Iris pigment epithelial cell (primary cell): ENCODE measurements at places on chromosomes 16 and 17.

DNA sequence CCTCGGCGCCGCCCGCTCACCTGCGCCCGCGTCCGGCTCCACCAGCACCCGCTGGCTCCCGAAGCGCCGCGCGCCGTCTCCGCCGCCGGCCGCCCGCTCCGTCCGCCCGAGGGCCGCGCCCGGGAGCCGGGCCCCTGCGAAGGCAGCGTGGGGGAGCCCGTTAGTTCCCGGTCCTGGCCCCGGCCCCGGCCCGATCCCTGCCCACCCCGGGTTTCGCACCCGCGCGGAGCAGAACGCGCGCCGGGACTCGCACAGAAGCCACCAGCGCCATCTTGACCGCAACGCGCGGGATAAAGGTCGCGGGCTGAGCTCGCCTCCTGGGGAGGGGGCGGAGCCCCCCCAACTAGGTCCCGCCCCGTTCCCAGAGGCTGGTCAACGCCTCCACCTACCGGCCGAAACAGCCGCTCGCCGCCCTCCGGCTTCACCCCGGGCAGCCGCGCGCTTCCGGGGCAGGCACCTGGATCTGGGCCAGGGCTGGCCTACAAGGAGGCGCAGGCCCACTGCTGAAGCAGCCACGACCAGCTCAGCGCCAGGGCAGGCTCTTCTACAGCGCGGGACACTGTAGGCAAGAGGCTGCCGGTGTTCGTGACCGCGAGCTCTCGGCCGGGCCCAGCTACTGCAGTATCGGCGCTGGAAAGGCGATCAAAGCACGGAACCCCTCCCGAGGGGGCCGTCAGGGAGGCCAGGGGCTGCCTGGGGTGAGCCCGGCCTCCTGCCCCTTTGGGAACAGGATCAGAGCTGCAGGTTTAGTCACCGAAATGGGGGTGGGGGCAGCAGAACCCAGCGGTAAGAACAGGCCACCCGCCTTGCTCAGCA, at the start of gene ECI1:
Gene ECI1 (minus strand): TSS at position 292 of the 816 bp plus-strand sequence. CDS start 21 bp downstream, at position 271.
- peak; percentile 94 for DNase-seq

DNA sequence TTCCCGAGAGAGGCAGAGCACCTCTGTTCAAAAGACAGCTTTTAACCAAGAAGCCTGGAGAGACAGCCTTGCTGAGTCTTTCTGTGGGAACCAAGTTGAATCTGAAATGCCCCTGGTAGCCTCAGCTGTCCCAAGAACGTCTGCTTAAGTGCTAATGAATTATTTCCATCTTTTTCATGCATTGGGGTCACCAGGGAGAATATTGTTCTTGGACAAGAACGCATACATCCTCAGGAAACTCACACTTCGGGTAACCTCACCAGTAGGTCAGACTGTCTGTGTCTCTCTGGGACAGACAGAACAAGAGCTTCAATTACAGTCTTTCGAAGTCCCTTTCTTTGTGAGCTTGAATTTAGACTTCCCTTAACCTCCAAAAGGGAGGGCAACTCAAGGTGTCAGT, 134.6 kb upstream of the ADAMTS18 start:
- DNase-seq, result no peak

DNA sequence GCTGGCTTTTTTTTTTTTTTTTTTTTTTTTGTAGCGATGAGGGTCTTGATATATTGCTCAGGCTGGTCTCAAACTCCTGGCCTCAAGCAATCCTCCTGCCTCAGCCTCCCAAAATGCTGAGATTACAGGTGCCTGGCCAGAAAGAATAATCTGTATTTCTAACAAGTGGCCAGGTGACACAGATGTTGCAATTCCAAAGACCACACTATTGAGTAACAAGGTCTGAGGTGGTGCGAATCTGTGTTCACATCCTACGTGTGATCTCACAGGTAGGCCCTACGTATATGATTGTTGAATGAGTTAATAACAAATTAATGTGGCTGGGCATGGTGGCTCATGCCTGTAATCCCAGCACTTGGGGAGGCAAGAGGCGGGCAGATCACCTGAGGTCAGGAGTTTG, 33.3 kb downstream of the OTOA start:
- no peak for DNase-seq

GRCh38 chr16:143047-143446, 4.6 kb upstream of the NPRL3 start:
- DNase-seq, result no peak

GRCh38 chr17:66701462-66701861, 133.5 kb upstream of the CACNG5 start:
- DNase-seq, result no peak

DNA sequence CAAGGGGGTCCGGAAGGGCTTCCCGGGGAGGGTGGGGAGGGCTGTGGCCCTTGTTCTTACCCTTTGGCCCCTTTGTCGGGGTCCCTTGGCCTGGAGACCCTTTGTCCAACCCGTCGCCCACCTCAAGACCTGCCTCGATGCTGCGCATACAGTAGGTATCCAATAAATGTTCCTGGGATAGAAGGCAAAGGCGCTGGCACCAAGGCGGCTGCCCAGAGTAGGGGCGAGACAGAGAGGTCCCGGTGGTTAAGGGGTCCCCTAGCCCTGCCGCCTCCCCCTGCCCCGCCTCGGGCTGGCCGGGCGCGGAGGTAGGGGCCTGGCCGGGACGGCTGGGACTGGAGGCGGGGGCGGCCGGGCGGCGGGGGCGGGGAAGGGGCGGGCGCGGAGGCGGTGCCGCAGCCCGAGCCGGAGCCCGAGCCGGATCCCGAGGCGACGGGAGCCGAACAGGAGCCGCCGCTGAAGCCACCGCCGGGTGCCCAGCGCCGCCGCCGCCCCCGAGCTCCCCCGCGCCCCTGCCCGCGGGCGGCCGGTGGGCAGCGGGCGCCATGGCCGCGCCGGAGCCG, at the start of gene NHERF2:
Gene NHERF2 (plus strand): TSS at position 442 of the 563 bp plus-strand sequence. CDS start 104 bp downstream, at position 546.
- DNase-seq, result no peak

DNA sequence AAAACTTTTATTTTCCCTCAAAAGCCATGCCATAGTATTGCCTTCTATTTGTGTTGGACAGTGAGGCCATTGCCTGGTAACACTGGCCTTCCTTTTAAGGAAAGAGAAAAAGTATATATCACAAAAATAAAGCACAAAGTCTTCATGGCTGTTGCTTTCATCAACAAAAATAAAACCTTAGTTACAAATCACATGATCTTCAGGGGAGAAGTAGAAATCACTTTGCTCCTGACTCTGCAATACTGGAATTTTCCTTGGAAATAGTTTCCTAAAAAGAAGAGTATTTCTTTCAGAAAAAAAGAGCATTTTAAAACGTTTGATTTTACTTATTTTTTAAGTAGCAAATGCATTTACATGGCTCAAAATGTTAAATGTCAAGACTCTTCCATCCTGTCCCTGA, 41.9 kb downstream of the FAM20A start:
- no peak for DNase-seq

- DNase-seq, result peak; percentile 45
Measured at GRCh38 chr17:64009571-64010402, 10.6 kb downstream of the ICAM2 start.

- no peak for DNase-seq
Measured at GRCh38 chr17:45336390-45337182, 19.8 kb upstream of the MAP3K14 start.

DNA sequence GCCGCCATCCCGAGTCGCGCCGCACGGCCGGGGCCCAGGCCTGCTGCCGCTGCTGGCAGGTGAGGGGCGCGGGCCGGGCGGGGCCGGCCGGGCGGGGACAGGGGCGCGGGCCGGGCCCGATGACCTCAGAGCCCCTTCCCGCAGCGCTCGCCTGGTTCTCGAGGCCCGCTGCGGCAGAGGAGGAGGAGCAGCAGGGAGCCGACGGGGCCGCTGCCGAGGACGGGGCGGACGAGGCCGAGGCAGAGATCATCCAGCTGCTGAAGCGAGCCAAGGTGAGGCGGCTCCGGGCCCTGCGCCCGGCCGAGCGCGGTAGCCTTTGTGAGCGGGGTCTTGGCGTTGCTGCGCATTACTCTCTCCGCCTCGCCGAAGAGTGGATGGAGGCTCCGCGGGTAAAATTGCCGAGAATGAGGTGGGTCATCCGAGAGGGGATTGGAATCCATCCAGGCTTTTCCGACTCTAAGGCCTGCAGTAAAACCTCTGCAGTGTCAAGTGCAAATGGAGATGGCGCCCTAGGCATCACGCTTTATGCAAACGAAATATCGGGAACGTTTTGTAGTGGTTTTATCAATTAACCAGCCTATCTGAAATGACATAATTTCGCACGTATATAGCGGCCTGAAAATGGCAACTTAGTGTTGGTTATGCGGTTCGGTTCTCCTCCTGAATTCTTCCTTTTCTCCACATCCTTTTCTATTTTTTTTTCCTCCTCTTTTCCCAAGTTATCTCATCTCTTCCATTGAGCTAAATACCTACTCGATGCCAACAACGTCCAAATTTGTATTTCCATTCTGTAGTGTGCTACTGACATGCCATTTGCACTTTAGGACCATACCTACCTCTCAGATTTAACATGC, 577 bp downstream of the TTC19 start:
- peak; percentile 32 for DNase-seq

GRCh38 chr16:27901956-27902355, 161.6 kb downstream of the GSG1L start:
- DNase-seq, result no peak

- no peak for DNase-seq
Measured at GRCh38 chr17:65545705-65546523, 15.5 kb downstream of the AXIN2 start.

DNA sequence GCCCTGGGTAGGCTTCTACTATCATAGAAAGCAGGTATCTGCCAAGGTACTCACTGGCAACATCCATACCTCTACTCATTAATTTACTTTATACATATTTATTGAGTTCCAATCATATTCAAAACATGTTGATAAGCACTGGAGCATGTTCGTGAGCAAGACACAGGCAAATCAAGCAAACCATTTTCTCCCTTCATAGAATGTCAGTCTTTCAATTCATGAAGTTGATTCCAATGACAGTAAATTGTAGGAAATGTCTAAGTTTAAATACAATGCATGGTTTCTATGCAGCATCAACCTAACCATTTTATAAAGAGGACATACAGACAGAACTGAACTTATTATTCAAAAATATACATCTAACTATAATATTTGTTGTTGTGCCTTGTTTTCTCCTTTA, 978.6 kb downstream of the CDH8 start:
- no peak for DNase-seq

DNA sequence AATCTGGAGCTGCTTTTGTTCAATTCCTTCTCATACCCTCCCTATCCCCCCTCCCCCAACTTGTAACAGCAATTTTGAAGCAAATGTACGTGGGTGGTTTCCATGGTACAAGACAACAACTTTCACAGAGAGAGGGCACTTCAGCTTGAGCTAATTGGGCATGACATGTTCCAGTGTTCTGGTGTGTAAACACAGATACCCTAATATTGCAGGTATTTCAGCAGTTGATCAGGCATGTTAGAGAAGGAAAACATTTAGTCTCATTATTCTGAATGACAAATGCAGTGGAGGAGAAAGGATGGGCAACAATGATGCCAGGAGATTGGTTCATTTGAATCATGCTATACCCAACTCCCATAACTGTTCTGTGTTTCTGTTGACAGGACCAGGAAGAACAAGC, 137.5 kb downstream of the TRIM37 start:
- DNase-seq, result no peak

DNA sequence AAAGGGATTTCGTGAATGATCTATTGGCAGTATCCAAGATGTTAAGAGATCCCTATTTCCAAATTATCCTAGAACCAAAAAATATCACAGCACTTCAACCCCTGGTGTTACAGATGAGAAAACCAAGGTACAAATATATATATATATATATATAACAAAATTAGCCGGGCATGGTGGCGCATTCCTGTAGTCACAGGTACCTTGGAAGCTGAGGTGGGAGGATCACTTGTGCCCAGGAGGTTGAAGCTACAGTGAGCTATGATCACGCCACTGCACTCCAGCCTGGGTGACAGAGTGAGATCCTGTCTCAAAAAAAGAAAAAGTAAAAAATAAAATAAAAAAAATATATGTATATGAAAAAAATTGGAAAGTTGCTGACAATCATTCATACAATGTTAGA, 637 bp upstream of the CLN3 start:
- DNase-seq, result no peak

- no peak for DNase-seq
Measured at GRCh38 chr16:10266809-10267208, 84.6 kb upstream of the GRIN2A start.

GRCh38 chr16:77234611-77235010, 35.4 kb downstream of the SYCE1L start:
- DNase-seq, result peak; percentile 57

- no peak for DNase-seq
Measured at GRCh38 chr17:56976941-56977608, 856 bp upstream of the SCPEP1 start.

DNA sequence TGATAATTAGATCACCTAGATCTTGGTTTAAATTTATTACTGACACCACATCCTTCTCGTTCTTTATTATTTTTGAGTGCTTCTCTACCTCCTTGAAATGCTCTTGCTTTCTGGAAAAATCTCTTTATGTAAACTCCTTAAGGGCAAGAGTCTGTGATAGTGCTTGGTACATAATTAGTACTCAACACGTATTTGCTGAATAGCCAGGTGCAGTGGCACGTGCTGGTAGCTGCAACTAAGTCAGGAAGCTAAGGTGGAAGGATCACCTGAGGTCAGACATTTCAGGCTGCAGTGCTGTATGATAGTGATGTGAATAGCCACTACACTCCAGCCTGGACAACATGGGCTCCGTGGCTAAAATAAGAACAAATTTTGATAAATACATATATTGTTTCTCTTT, 63.0 kb downstream of the PPM1E start:
- no peak for DNase-seq

GRCh38 chr17:27489045-27489715, 32.9 kb downstream of the KSR1 start:
- peak; percentile 59 for DNase-seq

DNA sequence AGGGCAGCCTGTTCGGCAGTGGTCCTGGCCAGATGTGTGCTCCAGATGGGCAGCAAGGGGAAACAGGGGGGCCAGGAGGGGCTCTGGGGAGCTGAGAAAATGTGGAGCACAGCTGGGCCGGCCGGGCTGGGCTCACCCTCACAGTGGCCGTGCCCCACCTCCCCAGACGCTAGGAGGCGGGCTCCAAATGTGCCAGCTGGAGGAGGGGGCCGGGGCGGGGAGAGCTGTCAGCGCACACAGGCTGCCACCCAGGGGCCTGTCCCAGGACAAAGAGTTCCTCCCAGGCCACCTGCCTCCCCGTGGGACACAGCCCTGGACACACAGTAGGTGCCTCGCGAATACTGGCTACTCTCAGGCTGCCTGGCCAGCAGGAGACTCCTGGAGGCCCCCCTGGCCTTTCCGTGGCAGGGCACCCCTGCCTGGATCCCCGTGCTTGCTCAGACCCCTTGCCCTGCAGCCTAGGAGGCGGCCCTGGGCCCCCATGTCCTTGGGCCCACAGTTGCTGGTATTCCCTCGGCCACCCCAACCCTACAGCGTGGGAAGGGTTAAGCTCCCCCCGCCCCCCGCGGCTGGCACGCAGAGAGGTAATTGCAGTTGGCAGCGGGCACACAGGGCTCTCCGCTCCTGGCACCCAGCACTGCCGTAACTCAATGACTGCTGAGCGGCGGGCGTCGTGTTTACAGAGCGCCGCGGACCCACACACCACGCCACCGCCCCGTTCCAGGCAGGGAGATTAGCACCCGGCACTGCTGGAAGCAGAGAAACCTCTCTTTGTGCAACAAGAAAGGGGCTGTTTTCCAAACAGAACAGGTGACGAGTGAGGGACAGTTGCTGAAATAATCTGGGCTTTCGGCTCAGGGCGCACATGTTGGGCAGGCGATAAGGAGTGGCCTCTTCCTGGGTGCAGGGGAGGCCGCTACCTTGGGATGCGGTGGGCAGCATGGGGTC, 32.2 kb downstream of the BAHCC1 start:
- no peak for DNase-seq
